ENCODE measurements at places on chromosomes 7 and 10.

GRCh38 chr10:987620-987869, 689 bp upstream of the GTPBP4 start:
- DNase-seq = no peak

GRCh38 chr7:142420554-142421362, 162.9 kb upstream of the PRSS58 start:
- DNase-seq = peak; percentile 62

DNA sequence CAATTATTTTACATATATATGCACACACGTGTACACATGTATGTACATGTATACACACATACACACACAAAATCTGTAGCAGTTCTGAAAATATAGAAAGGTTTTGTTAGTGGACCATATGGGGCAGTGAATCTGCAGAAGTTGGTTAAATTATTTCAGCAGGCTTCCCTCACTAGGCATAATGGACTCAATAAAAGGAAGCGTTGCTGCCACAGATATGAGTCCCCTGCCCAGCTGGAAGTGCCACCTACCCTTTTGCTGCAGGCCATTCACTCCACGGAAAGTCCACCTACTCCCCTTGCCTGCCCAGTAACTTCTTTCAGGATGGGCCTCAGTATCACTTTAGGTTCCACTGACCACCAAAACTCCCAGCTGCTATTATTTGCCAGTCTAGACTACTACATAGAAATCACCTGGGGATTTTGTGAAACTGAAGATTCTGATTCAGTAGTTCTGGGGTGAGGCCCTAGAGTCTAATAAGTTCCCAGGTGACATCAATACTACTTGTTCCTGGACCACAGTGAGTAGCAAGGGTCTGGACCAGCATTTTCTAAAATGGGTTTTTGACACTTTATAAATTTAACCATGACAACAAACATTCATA, 29.3 kb upstream of the CROT start:
- DNase-seq = no peak

GRCh38 chr10:97843281-97843671, 6.4 kb upstream of the GOLGA7B start:
- DNase-seq = no peak

- no peak for DNase-seq
Observed at GRCh38 chr7:143408252-143408685, 387 bp downstream of the EPHA1 start.

GRCh38 chr7:6529643-6530042, 21.6 kb downstream of the GRID2IP start:
- DNase-seq = no peak

DNA sequence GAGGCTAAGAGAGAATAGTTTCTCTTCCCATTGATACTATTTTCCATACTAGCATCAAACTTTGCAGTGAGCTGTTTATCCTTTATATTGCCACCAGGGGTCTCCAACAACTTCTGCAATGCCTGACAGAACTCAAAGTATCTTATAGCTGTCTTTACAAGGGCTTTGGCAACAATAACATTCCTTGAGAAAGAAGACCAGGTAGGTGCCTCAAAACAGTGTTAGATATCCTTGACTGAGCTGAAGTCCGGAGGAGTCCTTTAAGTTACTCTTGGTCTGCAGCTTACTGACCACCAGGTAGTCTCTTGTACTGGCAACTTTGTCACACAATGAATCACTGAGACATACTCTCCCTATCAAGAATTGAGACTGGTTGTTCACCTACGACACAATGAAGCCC, 30.0 kb upstream of the TES start:
- no peak for DNase-seq

GRCh38 chr10:102814873-102815661, 22.1 kb downstream of the CYP17A1 start:
- DNase-seq = peak; percentile 45

DNA sequence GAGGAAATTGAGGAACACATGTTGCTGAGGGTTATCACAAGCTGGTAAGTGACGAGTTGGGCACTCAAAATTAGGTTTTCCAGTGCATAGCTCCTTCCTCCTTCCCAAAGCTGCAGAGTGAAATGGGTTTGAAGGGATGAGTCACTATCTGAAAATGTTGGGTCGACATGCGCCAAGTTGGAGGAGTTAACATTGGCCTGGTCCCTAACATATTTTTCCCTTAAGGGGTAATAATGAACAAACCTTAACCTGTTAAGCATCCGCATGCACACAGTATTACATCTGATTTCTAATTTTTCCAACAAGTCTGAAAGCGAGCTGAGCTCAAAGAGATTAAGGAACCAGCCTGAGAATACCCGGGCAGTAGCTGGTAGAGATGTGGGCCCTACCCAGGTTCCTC, 20.7 kb upstream of the TECTB start:
- no peak for DNase-seq

DNA sequence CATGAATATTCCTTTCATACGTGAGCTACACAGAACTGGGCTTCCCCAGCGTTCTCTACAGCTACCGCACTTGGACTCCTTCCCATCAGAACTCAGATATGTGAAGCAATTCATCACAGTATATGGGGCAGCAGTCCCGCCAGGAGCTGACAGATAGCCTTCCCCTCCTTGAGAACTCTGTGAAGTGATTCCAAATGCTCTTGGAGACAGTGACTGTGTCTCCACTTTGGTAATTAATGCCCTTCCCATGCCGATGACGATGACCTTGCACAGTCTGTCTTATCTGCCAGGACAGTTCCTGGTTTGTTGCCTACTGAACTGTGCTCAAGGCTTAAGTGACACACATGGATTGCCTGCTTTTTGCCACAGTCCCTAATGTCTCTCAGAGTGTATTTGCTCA, 75.0 kb upstream of the AFAP1L2 start:
- no peak for DNase-seq

GRCh38 chr10:23439452-23439960, 631 bp downstream of the OTUD1 start:
- DNase-seq = no peak

DNA sequence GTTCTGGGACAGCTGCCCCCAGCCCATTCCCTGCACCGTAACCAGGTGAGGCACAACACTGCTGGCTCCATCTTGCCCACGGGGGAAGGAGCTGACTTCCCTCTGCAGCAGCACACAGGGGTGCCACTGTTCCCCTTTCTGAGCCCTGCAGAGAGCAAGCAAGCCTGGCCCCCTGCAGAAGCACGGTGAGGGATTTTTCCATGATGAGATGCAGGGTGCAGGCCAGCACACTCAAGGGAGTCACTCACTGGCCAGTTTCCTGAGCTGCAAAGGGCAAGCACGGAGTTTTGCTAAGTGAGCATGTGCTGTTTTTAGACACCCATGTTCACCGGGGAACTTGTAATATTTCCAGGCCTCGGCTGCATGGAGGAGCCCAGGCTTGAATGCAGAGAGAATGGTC, 176.6 kb downstream of the PIP4K2A start:
- DNase-seq = no peak
